ENCODE measurements at places on chromosomes 3 and 15.

GRCh38 chr15:89893027-89893426 lies 767 bp downstream of the AP3S2 start:
- no peak for DNase-seq

GRCh38 chr3:57500506-57500905 lies 43.6 kb downstream of the DNAH12 start:
- DNase-seq = no peak

DNA sequence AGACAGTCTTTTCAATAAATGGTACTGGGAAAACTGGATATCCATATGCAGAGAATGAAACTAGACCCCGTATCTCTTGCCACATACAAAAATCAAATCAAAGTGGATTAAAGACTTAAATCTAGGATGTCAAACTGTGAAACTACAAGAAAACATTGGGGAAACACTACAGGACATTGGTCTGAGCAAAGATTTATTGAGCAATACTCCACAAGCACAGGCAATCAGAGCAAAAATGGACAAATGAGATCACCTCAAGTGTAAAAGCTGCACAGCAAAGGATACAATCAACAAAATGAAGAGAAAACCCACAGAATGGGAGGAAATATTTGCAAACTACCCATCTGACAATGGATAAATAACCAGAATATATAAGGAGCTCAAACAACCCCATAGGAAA lies 38.4 kb upstream of the MBNL1 start:
- no peak for DNase-seq

GRCh38 chr15:89203705-89204273 lies 17.6 kb downstream of the RLBP1 start:
- DNase-seq = peak; percentile 3

DNA sequence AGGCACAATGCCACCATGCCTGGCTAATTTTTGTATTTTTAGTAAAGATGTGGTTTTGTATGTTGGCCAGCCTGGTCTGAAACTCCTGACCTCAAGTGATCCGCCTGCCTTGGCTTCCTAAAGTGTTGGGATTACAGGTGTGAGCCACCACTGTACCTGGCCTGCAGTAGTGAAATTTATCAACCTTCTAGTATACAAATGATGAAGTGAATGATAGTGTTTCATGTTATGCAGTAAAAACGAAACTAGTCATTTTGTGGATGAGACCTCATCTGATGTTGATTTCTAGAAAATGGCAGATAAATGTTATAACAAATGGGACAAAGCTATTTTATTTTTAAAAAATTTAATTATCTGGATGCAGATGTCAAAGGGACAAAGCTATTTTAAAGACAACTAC lies 32.9 kb downstream of the NXPE3 start:
- no peak for DNase-seq

DNA sequence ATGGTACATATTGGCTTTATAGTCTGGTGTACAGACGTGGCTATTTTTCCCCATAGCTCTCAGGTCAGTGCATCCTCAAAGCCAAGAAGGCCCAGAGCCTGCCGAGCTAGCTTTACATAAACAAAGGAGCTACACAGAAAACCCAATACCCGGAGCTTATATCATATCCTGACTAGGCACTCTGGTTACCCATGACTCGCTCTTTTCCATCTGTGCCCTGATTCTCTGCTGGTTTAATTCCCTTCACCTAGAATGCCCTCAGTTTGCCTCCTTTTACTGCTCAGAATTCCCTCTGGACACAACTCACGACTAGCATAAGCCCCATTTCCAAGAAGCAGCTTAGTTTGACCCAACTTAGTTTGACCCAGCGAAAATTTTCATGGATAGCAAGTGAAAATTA lies 110.8 kb downstream of the TIGIT start:
- no peak for DNase-seq

GRCh38 chr15:85518979-85519761 lies 138.8 kb downstream of the AKAP13 start:
- DNase-seq = no peak

GRCh38 chr3:196486263-196486662 lies 17.3 kb downstream of the RNF168 start:
- peak; percentile 58 for DNase-seq

GRCh38 chr3:16589120-16589519 lies 16.1 kb downstream of the DAZL start:
- no peak for DNase-seq

DNA sequence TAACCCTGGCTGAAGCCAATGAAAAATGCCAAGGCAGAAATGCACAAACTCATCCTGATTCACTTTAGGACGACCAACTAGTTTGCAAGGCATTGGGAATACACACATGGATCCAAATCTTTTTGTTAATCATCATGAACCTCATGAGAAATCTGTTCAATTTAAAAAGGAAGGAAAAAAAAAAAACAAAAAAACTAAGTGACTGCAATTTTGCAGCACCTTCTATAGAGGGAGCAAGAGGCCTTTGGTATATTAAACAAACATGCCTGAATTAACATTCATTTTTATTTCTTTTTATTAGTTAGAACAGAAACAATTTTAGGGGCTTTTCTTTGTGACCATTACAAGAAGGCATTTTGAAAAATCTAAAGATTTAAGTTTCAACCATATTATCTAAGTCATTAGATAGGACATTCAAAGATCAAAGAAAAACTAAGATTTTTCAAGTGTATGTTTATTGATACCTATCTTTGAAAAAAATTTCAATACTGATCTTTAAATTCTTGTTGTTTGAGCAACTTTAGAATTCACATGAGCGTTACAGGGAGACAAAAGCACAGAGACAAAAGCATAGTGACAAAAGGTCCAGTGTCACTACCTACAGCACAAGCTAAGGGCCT lies 182.4 kb downstream of the CBLB start:
- DNase-seq = no peak

DNA sequence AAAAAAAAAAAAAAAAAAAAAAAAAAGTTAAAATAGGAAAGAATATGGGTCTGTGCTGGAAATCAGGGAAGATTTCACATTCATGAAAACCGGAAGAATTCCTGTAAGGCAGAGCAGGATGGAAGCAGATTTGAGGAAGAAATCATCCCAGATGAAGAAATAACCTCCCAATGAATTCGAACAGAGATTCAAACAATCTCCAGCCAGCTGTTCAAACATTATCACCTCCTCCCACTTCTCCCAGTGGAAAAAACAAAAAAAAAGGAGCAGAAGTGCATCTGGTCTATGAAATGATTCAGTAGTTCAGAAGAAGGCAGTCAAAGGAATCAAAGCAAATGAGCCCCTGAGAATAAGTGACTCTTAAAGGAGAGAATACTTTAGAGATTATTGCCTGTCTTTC lies 33.1 kb downstream of the CP start:
- DNase-seq = no peak

DNA sequence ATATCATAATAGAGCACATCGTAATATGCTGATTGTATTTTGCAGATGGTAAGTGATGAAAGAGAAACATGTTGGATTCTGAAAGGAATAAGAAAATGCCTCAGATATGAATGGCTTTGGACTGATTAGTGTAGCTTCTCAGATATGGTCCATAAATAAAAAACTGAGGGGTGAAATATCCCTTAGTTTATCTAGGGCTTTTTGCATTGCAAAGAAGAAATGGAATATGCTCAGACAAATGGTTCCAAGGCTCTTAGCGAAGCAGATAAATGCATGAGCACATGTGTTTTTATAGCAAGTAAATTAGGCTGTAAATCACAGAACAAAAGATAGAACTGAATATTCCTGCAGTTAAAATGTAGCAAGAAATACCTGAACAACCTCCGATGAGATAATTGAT lies 820.9 kb upstream of the GRM7 start:
- DNase-seq = no peak

DNA sequence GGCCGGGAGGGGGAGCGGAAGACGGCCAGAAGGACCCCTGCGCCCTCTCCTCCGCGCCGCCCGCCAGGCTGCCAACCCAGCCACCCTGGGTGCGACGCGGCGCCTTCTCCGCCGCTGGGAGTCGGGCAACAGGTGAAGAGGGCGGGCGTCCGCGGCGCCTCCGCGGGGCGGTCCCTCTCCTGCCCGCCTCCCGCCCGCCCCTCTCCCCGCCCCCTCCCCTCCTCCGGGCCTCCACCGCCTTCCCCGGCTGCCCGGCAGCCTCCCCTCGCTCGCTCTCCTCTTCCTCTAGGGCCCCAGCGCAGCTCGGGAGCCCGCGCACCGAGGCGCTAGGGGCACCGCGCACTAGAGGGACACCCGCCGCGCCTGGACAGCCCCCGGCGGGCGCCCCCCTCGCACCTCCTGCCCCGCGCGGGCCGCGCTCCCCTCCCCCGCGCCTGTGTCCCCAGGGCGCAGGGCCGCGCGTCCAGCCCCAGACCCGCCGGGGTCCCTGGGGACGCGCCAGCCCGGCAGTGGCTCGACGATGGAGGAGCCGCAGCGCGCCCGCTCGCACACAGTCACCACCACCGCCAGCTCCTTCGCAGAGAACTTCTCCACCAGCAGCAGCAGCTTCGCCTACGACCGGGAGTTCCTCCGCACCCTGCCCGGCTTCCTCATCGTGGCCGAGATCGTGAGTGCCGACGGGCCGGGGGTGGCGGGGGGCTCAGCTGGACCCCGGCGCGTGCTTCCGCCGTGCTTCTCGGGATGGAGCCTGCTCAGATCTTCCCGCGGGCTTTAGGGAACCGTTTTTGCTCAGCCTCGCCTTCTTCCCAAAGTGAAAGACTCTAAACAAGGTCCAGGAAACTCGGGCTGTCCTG lies at the start of gene CMTM8:
CMTM8 (plus strand) TSS at position 228 of the 854 bp plus-strand sequence; CDS start at position 521, 293 bp downstream.
- peak; percentile 87 for DNase-seq

DNA sequence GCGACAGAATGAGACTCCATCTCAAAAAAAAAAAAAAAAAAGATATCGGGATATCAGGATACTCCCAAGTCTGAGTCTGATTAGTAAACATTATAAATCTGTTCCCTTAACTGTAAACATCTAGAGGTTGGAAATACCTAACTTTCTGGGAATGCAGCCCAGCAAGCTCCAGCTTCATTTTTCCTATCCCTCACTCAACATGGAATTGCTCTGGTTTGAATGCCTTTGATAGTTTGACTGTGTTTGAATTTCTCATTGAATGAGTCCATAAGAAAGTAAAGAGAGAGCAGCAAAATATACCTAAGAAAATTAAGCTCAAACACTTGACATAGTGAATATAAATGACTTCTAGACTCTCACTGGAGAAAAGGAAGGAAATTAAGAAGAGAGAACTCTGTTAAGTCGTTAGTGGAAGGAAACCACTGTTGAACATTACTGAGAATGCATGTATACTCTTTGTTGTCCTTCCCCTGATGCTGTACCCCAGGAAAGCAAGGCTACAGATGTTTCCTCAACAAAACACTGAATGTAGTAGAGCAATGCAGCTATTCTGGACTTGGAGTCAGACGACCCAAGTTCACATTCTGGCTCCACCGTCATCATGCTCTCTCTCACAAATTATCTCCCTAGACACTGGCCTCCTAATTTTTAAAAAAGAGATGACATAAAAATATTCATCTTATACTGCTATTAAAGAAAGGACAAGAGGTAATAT lies 62.4 kb downstream of the CD200 start:
- no peak for DNase-seq
